Effector CD4-positive, alpha-beta T cell (primary cell): ENCODE measurements at places on chromosomes 1 and 21.

- DNase-seq: no peak
Measured at GRCh38 chr1:201374364-201374763, 3.1 kb downstream of the TNNT2 start.

DNA sequence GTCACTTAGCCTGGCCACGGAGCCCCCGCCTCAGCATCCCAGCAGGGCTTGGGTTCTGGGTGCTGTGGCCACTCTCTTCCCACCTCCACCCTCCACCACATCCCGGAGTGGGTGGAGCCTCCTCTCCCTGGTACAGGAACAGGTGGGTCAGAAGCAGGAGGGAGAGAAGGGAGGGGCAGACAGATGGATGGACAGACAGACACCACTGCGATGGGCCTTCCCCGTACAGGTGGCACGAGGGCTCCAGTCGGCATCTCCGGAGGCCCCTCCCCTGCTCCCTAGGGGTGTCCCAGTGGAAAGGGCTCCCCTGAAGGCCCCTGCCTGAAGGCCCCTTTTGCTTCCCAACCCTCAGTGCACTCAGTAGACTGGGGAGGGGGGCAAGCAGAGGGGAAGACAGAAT lies 96.9 kb upstream of the TARDBP start:
- DNase-seq: no peak

DNA sequence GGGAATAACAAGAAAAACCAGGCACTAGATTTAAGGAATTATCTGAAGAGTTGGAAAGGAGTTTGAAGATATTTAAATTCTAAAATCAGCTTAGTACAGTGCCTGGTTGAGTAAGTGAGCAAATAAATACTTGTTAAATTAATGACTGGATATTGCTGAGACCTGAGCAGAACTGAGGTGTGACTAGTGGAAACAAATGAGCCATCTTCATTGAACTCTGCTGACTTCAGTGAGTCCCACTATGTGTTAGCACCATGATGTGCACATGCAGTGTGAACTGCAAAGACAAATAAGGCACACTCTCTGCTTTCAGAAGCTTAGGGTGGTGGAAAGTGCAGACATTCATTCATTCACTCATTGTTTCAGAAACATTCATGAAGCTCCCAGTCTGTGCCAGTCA lies 48.7 kb downstream of the ELAPOR1 start:
- no peak for DNase-seq

DNA sequence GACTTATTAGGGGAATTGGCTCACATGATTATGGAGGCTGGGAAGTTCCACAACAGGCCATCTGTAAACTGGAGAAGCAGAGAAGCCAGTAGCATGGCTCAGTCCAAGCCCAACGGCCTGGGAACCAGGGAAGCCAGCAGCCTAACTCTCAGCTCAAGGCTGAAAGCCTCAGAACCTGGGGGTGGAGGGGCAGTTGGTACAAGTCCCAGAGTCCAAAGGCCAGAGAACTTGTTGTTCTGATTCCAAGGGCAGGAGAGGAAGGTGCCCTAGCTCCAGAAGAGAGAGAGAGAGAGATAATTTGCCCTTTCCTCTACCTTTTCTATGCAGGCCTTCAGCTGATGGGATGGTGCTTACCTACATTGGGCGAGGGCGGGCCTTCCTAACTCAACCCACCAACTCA lies 55.3 kb downstream of the MAN1C1 start:
- DNase-seq: no peak

DNA sequence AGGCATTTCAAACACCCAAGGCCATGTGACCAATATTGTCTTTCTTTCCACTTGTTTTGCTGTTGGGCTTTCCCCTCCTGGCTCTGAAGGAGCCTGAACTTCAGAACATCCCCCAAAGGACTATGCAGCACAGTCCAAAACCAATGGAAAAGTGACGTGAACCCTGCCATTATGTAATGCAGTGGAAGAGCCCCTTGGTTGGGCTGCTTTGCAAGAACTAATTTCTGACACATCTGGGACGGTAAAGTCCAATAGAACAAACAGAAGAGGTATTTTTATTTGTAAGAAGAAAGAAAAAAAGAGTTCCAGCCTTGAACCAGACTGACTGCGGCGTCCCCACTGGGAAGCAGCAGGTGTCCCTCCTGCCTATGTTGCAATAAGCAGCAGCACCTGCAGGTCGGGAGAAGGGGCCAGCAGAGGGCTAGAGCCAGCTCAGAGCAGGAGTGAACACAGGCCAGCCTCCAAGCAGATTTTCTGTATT lies 116.7 kb downstream of the CDC7 start:
- DNase-seq: no peak
